DMS153 (cell line): ENCODE measurements at places on chromosomes 6 and 20.

- DNase-seq, result no peak
These were observed 104.0 kb downstream of the CD2AP start for GRCh38 chr6:47581591-47581990.

DNA sequence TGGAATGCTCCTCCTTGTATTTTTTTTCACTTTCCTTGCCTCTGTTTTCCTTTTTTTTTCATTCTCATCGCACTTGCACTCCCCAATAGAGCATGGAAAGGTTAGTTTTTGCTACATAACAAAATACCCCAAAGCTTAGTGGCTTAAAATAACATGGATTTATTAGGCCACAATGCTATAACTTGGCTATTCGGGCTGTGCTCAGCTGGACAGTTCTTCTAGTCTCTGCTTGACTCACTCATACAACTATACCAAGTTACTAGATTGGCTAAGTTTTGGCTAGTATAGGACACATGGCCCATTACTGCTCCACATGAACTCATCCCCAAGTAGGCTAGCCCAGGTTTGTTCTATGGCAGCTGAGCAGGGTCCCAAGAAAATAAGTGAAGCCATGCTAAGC, 94.5 kb upstream of the ANKEF1 start:
- DNase-seq, result no peak

- DNase-seq, result no peak
These were observed 940.6 kb downstream of the KIF16B start for GRCh38 chr20:15632680-15633079.

DNA sequence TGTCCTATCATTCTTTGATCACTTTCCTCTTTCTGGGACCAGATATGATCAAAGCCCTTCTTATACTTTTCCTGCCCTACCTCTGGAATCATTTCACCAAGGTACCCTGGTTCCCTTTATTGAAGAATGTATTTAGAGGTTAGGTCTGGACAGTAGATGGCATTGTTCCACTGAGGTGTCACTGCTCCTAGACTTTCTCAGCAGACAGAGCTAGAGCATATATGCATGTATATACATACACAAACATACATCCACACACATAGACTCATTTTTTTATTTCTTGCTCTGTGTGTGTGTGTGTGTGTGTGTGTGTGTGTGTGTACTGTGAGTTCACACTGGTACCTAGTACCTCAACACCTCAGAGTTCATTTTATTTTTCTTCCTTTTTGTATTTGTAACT, 40.9 kb downstream of the PTPRA start:
- DNase-seq, result no peak

GRCh38 chr20:41540918-41541317, 77.3 kb downstream of the CHD6 start:
- no peak for DNase-seq

GRCh38 chr20:5818346-5818681, 68.1 kb downstream of the SHLD1 start:
- no peak for DNase-seq

DNA sequence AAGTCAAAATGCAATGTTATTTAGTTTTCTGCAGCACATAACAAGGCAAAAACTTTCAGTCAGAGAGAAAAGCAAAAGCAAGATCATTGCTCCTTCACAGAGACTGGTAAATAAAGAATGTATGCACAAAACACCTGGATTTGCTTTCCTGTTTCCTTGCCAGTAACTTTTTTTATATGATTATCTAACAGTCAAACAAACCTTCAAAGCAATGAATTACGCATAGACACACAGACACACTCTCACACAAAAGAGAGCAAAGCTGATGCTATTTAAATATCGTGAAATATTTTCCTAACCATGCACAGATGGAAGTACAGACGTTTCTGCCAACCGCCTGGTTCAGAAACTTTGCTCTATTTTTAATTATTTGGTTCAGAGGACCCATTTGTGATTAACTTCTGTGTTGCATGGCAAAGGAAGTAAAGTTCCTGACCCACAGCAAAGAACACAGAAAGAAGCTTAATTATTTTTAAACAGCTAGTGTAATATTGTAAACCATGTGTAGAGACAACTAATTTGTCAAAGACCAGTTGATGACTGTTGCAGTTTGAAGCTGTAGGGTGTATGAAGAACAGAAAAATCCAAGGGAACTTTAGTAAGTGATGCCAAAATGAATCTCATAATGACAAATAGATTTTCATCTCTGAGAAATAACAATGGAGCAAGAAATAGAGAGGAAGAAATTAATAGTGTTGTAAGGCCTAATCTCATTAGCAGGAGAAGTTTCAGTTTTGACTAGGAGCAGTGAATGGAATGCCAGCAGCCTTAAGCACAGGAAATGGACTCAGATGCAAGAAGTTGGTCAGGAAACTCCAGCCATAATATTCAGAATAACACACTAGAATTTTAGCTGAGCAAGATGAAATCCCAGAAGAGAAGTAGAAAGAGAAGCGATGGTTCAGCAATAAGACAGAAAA, 24.1 kb downstream of the ATXN1 start:
- no peak for DNase-seq

DNA sequence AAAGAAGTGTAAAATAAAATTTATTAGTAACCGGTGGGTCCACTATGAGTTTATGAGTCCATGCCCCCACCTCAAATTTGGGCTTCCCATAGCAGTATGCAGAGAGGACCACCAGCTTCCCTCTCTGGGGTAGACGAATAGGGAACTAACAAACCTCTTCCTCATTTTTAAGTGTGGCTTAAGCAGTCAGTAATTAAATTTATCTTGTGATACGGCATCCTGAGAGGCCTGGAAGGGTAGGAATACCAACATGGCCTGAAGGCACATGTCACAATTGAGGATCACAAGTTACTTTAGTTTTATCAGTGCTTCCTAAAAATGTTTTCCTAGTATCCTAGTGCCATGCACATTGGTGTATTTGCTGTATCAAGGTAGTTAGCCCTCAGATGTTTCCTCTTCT, 239.9 kb downstream of the HIVEP2 start:
- no peak for DNase-seq

GRCh38 chr20:47576516-47577033, 74.9 kb downstream of the NCOA3 start:
- peak; percentile 53 for DNase-seq

DNA sequence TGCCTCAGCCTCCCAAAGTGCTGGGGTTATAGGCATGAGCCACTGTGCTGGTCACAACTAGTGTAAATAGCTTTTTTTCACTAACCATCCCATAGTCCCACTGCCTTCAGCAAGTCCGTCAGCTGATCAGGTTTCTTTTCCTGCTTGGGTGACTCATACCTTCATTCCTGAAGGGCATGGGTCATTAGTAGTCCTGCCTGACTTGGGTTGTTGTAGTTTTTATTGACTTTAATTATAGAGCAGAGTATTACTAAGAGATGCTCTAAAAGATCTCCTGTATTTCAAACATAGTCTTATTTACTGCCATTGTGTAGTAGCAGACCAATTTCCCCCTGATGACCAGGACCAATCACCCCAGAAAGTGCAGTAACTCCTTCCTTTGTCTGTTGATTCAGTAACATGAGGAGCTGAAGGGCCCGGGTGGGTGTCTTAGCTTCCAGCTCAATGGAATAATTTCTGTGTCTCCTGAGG, 25.8 kb downstream of the HLA-C start:
- peak; percentile 16 for DNase-seq

GRCh38 chr6:45845567-45845966, 170.1 kb downstream of the CLIC5 start:
- DNase-seq, result no peak

- no peak for DNase-seq
These were observed 125.0 kb upstream of the RPS6KA2 start for GRCh38 chr6:166752097-166752496.

GRCh38 chr20:63782521-63782971, 43.0 kb downstream of the SLC2A4RG start:
- no peak for DNase-seq

DNA sequence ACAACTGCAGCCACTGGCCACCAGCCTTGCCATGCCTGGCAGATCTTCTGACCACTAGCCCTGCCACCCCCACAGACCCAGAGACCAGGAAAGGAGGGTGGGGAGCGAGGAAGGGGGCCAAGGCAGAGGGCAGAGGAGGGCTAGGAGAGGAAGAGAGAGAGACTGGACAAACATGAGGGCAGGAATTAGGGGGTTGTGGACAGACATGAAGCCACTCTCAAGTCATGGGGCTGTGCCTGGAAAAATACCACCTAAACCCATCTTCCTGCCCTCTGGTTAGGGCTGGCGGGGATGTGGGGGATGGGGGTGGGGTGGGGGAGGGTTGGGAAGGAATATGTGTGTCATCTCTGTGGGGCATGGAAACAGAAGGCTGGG, 1.4 kb upstream of the SLC29A1 start:
- DNase-seq, result no peak

DNA sequence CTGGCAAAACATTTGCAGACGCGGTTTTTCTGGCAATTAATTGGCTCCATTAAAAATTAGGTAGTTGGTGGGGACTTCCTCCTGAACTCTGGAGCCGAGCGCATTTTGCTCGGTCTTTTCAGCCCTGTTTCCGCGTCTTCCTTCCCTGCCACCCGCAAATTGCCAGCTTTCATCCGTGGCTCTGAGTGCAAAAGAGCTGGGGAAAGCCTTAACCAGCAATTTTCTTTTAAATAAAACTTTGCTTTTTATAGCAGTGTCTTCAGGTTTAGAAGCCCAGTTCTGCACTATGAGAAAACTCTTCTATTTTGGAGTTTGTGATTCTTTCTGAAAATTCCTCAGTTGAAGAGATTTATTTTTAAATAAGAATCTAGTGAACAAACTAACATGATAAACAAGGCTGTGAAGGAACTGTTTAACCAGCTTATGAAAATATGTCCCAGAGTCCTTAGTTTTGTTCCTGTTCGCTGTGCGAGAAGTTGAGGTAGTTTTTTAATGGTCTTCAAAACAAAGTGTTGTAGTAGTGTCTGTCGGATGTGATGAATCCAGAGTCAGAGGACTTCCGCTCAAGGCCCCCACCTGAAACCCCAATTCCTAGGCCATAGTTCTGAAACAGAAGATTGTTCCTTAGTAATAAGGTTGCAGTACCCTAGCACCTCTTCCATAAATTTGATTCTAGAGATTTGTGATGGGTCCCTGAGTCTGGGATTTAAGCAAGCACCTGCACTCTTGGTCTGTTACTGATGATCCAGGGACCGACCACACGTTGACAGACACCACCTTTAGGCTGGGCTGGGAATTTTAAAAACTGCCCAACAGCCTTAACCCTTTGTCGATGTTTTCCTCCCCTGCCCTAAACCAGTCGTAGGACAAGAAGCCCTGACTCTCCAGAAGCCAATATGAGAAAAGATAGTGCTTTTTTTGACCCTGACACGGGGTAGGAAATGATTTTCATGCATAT, 950 bp downstream of the KCTD20 start:
- DNase-seq, result no peak

GRCh38 chr20:57899554-57899953, 189.7 kb upstream of the PMEPA1 start:
- DNase-seq, result no peak

DNA sequence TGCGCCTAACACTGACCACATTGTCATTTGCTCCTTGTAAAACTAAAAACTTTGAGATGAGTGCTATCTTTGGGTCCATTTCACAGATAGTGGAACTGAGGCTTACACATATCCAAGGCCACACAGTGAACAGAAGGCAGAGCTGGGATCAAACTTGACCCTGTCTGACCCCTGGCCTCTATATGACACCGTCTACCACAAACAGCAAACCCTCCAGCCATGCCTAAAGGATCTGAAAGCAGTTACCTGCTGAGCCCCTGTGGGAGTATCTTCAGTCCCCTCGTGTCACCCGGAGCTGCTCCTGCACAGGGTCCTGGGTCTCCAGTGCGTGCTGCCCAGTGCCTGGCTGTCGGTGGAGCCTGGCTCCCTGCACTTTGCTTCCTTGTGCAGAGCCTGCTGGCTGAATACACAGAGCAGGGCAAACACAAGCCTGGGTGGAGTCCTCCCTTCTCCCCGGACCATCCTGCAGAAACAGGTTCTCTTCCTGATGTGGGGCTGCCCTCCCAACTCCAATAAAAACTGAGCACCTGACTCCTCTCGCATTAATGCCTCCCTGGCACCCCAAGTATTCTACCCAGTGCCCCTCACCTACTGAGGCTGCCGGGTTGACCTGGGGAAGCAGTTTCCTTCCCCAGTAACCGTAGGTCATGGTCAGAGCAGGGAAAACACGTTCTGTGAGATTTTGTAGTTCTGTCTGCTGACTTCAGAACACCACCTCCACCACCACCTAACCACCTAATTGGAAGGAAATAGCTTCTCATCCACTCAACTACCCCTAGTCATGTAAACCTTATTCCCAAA, at the start of gene BCAS1:
TSS of gene BCAS1 (minus strand) at position 408 of the 801 bp plus-strand sequence. CDS start 11,876 bp downstream, outside the sequence.
- DNase-seq, result peak; percentile 9

GRCh38 chr6:85004361-85004995, 240.1 kb upstream of the TBX18 start:
- DNase-seq, result no peak

GRCh38 chr20:3705970-3706739, 6.2 kb downstream of the SIGLEC1 start:
- no peak for DNase-seq

DNA sequence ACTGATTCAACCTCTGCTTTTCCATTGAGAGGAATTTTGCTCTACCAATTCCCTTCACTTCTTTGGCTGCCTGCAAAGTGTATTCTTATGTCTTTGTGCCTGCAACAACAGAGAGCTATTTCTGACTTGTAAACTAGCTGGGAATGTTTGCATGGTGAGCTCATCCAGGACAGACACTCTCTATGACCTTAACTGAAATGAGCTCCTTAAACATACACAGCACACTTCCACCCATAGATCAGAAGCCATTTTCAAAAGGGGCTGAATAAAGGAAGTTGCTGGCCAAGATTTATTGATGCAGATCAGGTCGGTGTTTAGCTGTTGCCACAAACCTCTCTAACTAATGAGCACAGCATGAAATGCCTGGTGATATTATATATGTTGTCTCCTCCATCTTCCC, 377.7 kb downstream of the BTBD9 start:
- DNase-seq, result no peak

DNA sequence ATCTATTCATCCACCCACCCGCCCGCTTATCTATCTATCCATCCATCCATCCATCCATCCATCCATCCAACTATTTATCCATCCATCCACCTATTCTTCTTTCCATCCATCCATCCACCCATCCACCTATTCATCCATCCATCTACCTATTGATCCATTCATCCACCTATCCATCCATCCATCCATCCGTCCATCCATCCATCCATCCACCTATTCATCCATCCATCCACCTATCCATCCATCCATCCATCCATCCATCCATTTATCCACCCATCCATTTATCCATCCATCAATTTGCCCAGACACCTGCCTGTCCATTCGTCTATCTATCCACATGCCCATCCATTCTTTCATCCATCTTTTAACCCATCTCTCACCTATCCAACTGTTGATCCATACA, 71.1 kb upstream of the PMEPA1 start:
- DNase-seq, result no peak

DNA sequence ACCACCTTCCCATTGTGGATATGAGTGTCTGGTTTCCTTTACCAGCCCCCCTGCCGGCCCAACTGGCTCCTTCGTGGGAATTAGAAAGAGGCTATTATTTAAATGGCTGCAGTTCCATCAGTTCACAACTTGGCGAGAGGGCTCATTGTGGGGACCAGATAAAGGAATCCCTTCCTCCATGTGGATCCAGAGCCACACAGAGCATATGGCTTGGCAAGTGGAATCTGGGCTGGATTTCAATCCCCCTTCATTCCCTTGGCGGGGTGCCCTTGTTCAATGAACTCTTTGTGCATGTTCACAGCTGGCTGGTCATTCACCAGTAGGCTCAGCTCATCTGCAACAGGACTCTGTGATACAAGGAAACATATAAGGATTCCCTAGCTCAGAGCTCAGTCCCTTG, 140.6 kb downstream of the OPN5 start:
- no peak for DNase-seq

GRCh38 chr20:24699321-24700165, 230.1 kb downstream of the SYNDIG1 start:
- no peak for DNase-seq
